ENCODE measurements at places on chromosomes 11 and 22.

- DNase-seq, result peak; percentile 71
Measured at GRCh38 chr11:20161230-20161918, 1.1 kb upstream of the DBX1 start.

- no peak for DNase-seq
Measured at GRCh38 chr22:27581688-27582087, 219.9 kb downstream of the MN1 start.

DNA sequence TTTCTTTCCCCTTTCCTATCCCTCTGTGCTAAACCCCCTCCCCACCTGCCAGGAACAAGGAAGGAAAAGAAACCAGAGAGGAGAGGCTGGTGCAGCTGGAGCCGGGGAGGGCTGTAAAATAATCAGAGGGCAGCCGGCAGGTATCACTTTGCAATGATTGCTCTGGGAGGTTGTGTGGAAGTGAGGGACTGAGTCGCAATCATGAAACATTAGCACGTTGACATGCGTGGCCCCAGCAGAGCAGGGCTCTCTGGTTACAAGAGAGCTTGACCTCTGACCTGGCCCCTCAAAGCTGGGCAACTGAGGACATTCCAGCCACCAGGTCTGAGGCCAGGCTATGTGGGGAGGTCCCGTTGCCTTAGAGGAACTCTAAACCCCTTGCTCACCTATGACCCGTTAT, 170.8 kb upstream of the BDNF start:
- no peak for DNase-seq

- DNase-seq, result no peak
Measured at GRCh38 chr11:33529461-33529860, 171.2 kb downstream of the C11orf91 start.

DNA sequence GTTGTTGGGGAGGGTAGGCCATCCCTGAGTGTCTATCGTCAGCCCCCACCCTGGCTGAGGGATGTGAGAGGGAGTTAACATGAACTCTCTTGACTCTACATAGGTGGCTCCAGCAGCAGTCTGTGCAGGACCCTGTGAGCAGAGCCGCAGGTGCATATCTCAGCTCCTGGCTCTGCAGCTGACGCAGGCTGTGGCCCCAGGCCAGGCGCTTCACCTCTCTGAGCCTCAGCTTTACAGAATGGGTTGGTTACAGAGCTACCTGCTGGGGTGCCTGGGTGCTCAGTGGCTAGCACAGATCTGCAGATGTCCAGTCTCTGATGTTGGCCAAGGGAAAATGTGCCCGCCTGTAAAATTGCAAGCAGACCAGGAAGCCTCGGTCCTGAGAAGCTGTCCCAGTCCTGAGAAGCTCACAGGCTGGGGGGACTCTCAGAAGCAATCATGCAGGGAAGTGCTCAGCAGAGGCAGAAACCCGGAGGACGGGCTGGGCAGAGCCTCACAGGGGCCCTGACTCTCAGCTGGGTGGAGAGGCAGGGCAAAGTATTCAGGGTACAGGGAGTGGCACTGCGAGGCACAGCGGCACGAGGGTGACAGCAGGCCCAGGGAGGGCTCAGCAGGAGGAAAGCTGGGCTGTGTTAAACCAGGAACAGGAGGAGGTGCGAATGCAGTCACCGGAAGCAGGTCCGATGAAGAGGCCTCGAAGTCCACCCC, 15.9 kb upstream of the LRP5 start:
- DNase-seq, result no peak

DNA sequence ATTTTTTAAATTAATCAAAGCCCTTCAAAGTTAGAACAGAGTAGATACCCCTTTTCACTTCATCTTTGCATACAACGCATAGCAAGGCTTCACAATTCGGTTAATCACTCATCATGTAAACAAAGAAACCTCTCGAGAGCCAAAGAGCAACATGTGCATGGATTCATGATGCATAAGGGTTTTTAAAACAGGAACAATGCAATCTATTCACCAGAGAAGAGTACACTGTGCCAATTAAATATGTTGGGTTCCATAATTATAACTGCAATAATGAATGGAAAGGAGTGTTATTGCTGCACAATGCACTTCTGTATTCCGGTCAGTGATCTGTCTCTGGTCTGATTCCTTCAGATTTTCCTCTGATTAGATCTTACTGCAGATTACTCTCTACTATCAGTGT, 45.3 kb downstream of the CADM1 start:
- DNase-seq, result peak; percentile 14

GRCh38 chr11:130787092-130787616, 129.1 kb downstream of the SNX19 start:
- no peak for DNase-seq

DNA sequence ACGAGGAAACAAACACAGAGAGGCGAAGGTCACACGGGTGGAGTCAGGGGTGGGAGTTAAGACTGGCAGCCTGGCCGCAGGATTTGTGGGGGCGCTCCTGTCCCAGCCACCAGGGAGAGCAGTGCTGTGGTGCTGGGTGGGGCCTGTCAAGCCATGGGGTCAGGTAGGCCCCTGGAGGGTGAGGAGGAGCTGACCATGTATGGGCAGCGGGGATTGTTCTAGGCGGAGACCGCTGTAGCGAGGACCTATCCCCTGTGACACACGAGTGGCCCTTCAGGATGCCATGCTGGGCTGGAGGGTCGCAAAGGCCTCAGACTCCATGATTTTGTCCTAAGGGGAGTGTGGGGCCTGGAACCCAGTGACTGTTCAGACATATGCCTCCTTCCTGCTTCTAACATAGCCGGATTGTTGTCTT, 1.6 kb upstream of the RPS19BP1 start:
- no peak for DNase-seq

- DNase-seq, result no peak
Measured at GRCh38 chr11:128133501-128133900, 453.9 kb downstream of the ETS1 start.

DNA sequence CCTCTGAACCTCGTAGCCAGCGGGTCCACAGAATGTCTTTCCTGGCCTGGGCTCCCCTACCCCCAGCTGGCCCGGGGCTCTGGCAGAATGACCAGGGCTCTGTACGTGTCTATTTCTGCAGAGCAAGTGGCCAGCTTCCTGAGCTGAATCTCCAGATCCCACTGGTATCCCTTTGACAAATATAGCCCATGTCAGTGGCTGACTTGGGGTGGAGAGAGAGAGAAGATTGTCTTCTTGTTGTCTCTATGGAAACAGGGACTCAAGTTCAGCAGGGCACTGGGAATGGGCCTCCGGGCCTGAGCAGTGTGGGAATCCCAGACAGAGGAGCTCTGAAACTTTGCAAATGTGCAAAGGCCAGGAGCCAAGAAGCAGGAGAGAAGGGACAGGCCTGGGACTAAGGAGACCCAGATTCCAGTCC, 33.9 kb downstream of the ANO1 start:
- no peak for DNase-seq

- no peak for DNase-seq
Measured at GRCh38 chr11:36119300-36119699, 169.9 kb downstream of the COMMD9 start.

DNA sequence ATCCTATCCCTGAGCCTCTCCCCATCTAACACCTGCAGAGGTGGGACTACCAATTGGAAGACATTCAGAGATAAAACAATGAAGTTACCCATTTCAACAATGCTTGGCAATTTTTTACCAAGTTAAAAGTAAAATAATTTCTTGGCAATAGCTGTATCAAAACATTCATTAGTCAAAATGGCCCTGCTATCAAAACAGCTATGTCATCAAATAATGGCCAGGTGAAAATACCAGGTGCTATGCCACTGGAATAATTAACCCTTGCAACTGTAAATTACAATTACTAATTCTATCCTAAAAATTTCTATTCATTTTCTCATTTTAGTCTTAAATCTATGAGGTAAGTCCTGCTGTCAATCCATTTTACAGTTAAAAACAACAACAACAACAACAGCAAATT, 43.3 kb downstream of the NOX4 start:
- DNase-seq, result no peak

DNA sequence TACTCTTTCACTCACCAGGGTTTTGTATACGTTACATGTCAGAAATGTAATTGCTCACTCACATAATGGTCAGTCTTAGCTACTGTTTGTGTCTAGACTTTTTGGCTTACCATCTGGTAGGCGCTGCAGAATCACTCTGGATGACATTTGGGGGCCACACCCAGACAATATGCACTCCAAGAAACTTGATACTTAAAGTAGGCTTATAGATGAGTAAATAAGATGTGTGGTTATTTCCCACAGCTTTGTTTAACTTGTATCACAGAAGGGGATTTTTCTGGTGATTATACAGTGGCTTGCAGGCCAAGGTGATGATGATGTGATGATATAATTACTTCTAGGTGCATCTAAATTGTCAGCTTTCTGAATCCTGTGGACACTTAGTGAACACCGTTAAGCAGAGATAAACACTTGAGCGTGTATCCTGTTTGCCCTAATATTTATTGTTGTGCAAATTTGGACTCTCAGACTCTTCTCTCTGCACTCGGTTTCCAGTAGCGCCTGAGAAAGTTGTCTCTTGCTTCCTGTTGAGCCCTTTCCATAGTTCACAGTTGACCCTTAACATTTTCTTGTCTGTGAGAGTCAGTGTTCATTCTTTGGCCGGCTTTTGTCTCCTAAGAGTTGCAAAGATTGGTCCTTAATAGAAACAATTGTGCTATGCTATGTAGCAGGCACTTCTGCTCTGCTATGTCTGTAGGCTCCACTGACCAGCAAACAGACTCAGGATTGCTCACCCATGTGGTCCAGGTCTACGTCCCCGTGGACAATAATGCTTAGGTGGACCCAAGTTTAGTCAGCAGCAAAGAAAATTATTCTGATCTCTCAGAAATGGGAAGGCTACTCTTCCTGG, 89.3 kb downstream of the PRR5L start:
- DNase-seq, result no peak

DNA sequence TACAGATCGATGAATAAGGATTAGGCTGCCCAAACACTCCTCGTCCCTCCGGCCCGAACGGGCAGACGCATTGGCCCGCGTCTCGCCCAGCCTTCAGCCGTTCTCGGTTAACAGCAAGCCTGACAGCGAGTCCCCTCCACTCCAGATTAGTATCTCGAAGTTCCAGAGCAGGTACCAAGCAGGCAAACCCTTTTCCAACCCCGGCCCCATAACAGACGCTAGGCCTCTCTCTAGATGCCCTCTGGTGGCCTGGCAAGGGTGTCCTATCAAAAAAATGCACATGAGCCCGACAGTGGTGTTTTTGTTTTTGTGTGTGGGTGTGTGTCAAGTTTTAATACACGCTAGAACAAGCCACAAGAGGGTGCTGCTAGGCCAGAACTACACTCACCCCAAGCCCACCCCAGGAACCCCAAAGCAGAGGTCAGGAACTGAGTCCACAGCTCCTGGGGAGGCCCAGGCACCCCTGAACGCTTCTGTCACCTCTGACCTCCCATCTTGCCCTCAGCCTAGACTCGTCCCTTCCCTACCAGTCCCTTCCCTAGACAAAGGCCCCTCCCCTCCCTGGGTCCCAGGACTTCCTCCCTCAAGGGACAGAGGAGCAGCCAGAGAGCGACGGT, 658 bp upstream of the ARFGAP2 start:
- DNase-seq, result peak; percentile 62

GRCh38 chr11:65262381-65262680, 569 bp downstream of the POLA2 start:
- DNase-seq, result no peak

- no peak for DNase-seq
Measured at GRCh38 chr22:23047265-23047664, 23.1 kb upstream of the GNAZ start.

DNA sequence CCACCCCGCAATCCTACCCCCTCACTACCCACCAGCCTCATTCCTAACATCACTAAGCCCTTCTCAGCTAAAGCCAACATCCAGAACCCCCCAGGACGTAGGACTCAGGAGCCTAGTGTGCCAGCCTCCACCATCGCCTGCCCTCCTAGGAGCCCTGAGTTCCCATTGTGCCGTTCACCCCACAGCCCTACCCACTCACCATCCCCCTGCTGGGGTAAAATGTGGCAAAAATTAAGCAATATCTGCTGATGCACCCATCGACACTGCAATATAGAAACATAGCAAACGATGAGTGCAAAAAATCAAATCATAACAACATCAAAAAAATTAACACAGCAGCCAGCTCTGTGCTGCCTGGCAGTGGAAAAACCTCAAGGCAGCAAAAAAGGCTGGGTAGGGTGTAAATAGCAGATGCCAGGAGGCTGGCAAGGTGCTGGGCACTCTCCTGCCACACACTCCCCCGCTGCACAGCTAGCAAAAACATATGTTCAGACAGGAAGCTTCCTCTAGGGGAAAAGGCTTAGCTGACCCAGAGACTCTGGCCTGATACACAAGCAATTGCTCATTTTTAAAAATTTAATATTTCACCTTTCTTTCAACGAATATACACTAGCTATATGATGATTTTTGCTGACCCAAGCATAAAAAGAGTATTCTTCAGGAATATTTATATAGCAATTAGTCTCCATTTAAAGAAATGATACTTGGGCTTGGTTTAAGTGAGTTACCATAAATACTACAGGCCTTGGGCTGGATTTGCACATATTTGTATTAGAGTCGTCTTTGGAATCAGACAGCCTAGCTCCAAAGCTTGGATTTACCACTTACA, 33.8 kb downstream of the PRDM10 start:
- DNase-seq, result no peak

GRCh38 chr11:130677486-130678153, 229.2 kb downstream of the ADAMTS15 start:
- no peak for DNase-seq

GRCh38 chr11:57834852-57835251, 73.2 kb downstream of the CTNND1 start:
- no peak for DNase-seq

GRCh38 chr11:47099918-47100315, 76.8 kb downstream of the ARFGAP2 start:
- DNase-seq, result no peak

DNA sequence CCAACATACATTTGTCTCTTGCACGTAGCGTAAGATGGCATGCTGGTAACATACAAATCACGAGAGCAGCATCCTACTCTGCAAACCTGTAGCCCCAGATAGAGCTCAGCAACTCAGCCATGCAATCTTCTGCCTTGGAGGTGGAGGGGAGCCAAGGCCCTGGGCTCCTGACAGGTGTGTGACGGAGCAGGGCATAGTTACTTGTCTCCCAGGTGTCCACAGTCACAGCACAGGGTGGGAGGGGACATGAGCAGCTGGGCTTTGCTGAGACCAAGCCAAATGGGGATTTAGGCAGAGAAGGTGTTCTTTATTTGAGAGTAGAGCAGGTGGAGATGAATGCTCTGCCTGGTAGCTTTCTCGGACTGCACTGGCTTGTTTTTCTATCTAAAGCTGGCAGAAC, 111.7 kb downstream of the TEAD1 start:
- DNase-seq, result peak; percentile 87

GRCh38 chr11:2529636-2530035, 84.8 kb downstream of the KCNQ1 start:
- no peak for DNase-seq

DNA sequence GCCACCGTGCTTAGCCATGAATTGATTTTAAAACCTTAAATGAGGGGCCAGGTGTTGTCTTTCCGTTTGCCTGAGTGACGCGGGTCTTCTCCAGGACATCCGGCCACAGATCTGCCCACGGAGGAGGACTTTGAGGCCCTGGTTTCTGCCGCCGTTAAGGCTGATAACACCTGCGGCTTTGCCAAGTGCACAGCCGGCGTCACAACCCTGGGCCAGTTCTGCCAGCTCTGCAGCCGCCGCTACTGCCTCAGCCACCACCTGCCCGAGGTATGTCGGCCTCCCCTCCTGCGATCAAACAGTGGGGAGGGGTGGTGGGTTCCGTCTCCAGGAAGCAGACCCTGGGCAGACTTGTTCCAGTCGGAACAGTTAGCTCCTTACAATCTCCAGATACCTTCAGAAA, 34.4 kb downstream of the IGHMBP2 start:
- no peak for DNase-seq

GRCh38 chr11:18677560-18677959, 21.0 kb upstream of the TMEM86A start:
- DNase-seq, result no peak

- no peak for DNase-seq
Measured at GRCh38 chr11:30451167-30451566, 128.3 kb downstream of the ARL14EP start.

Measured in NCI-H146 (cell line).